ENCODE measurements at places on chromosomes 5 and 9. TPM values are rescaled to one million over a fixed set of nuclear protein-coding genes. Genes with fewer than 3 reads are reported as not detected.

DNA sequence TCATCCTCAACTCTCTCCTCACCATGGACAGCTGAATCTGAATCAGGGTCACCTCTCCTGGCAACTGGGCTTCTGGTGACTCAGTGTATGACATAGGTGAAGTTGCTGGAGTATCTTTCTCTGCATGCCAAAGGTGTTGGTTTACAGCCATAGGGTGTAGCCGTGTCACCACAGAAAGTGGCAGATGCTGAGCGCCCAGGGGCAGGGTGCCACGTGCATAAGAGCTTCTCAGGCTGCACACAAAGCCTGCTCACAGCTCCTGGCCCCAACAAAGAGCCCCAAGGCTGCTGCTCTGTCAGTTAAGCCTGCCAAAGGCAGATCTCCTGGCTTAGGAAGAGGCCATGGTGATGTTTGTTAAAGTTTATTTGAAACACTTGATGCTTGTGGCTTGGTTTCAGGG is 297.7 kb upstream of the WWC1 start:
- DNase-seq, result no peak

GRCh38 chr5:145887976-145888574 is 15.3 kb upstream of the GRXCR2 start:
- no peak for DNase-seq

DNA sequence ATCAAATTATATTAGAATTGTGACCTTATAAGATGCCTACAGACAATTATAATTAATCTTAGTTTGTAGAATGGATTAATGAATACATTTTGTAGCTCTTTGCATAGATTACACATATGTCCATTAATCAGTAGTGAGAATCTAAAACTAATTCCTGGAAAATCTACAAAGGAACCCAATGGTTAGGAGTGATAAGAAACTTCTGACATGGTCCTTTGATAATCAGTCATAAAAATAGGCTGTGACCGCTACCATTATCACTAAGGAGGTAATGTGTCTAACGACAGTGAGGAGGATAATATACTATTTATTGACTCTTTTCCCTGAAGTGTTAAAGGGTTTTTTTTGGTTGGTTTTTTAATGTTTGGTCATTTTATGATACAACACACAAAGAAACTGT is 46.6 kb downstream of the BNC2 start:
- DNase-seq, result no peak

DNA sequence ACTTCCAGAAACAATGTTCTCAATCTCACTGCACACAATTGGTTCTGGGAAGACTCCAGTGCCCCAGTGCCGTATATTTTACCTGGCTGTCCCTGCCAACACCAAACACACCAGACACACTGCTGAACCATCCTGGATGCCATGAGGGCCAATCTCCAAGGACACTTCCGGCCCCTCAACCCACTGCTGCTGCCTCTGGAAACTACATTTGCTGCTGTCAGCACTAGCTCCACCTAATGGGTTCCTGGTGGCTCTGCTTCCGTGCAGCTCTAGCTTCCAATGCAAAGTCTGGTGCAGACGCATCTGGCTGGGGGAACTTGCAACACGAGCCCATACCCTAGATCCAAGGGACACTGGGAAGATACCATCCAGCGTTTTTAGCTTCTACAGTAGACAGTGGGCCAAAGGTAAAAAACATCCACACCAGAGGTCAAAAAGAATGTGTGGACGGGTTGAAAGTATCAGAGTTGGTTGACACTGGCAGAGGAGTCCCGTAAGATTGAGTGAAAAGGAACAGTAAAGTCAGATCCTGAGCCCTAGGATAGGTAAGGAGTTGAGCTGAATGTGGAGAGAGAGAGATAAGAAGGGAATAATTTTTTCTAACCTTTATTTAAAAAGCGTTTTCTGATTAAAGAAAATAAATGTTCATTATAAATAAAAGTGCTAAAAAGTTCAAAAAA is 99.7 kb upstream of the KIF2A start:
- DNase-seq, result no peak

- DNase-seq, result no peak
These were observed 222.7 kb downstream of the DCP2 start for GRCh38 chr5:113199122-113199905.

DNA sequence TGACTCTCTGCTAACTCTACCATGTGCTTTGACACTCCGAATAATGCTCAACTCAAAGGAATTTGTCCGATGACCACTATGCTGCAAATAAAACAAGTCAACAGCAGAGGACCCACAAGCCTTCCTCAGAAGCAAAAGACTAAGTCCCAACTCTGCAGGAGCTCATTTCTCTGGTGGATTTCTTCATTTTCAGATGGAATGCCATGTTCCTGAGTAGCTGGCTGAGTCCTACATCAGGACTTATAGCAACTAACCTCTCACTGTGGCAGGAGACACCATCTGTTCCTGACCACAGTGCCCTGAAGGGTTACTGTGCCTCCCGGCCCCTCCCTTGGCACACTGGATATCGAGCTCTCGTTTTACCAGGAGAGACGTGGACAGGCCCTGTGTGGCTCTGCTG is 20.8 kb downstream of the LHFPL2 start:
- no peak for DNase-seq

GRCh38 chr5:98085593-98085992 is 687.9 kb upstream of the RGMB start:
- DNase-seq, result no peak

- DNase-seq, result no peak
These were observed 75.2 kb downstream of the PHF2 start for GRCh38 chr9:93651521-93651950.

DNA sequence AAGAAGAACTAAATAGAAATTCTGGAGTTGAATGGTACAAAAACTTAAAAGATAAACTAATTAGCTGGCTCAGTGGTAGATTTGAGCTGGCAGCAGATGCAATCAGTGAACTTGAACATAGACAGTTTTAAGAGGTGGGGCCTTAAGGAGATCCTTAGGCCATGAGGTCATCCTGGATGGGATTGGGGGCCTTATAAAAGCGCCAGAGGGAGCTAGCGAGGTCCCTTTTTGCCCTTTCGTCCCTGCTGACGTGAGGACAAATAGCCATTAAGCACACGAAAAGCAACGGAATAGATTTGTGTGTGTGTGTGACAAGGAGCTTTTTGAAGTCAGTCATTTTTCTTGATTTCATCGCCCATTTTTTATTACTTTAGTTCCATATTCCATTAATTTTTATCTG is 83.3 kb downstream of the ZNF354C start:
- DNase-seq, result no peak

DNA sequence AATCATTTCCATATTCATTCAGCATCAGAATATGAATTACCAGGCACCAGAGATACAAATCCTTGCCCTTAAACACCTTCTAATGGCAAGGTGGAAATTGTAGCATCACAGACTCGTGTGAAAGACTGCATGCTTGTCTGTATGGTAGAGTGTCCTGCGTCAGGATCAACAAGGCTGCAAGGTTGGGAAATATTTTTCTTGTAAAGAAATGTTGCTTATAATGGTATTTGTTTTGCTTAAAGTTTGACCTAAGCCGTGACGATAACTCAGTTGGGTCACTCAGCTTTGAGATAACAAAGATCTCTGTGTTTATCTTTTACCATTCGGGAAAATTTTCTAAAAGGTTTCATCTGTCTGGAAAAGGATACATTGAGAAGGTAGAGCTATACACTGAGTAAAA is 87.6 kb downstream of the BASP1 start:
- DNase-seq, result no peak

- DNase-seq, result no peak
These were observed 29.9 kb upstream of the PDE4D start for GRCh38 chr5:59923465-59923864.

DNA sequence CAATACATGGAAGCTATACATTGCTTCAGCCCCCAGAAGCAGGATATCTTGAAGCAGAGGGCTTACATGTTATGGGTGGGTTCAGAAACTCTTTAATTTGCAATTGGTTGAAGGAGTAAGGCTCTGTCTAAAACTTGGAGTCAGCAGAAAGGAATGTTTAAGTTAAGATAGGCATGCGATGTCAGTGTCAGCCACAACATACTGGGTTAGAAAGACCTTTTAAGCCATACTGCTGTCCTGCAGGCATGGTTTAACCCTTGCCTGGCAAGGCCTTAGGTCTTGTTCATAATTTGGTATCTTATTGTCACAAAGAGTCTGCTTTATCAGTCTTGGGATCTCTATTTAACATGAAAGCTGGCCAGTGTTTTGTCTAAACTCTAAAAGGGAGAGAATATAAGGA is 1619.6 kb upstream of the WWC1 start:
- DNase-seq, result no peak

- no peak for DNase-seq
These were observed 169.8 kb downstream of the COL23A1 start for GRCh38 chr5:178420354-178420781.

DNA sequence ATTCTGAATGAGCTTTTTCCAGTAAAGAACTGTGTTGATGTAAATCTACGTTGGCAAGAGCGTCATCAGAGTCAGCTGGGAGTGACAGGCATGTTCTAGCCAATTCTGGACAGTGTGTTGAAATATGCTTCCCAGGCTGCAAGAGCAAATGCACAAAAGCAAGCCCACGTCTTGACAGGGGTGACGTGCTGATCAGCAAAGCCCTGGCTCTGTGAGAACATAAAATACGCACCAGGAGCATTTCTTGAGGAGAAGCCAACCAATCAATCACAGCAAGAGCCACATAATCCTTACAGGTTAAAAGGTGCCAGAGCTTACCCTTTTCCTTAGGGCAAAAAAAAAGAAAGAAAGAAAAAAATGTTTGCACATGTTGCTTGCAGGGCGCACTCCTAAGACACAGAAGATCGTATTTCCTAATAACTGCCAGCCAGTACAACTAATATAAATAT is 148.1 kb downstream of the PDE4D start:
- DNase-seq, result no peak

- no peak for DNase-seq
These were observed 721.0 kb upstream of the WWC1 start for GRCh38 chr5:167570431-167570830.

DNA sequence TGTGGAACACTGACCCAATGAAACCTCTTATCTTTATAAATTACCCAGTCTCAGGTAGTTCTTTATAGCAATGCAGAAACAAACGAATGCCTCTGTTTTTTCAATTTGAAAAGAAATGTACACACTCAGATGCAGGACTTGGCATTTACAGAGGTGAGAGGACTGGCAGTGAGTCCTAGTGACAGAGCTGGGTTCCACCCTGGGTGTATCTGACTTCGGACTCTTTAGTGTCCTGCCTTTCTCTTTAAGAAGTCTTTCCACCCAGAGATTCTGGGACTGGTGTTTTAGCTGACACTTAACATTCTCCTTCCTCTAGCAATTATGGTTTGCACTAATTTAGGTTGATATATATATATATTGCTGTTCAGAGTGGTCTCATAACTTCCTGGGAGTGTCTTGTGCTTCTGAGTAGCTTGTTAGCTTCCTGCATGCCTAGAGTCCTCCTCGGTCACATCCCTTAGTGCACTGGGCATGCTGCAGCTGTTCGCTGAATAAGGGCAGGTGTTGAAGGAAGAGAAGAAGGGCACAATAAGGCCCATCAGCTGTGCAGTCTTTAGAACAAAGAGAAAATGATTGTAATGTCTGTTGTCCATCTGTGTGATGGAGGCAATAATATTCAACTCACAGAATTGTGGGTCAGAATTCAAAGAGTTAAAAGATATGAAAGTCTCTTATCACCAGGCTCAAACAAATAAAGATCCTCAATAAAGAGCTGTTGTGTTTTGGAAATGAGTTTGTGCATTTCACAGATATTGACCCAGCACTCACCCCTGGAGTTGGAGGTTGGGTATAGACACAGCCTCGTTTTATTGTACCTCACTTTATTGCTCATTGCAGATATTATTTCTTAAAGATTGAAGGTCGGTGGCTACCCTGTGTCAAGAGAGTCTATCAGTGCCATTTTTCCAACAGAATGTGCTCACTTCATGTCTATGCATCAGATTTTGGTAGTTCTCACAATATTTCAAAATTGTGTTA is 187.1 kb downstream of the TRIM32 start:
- DNase-seq, result no peak

DNA sequence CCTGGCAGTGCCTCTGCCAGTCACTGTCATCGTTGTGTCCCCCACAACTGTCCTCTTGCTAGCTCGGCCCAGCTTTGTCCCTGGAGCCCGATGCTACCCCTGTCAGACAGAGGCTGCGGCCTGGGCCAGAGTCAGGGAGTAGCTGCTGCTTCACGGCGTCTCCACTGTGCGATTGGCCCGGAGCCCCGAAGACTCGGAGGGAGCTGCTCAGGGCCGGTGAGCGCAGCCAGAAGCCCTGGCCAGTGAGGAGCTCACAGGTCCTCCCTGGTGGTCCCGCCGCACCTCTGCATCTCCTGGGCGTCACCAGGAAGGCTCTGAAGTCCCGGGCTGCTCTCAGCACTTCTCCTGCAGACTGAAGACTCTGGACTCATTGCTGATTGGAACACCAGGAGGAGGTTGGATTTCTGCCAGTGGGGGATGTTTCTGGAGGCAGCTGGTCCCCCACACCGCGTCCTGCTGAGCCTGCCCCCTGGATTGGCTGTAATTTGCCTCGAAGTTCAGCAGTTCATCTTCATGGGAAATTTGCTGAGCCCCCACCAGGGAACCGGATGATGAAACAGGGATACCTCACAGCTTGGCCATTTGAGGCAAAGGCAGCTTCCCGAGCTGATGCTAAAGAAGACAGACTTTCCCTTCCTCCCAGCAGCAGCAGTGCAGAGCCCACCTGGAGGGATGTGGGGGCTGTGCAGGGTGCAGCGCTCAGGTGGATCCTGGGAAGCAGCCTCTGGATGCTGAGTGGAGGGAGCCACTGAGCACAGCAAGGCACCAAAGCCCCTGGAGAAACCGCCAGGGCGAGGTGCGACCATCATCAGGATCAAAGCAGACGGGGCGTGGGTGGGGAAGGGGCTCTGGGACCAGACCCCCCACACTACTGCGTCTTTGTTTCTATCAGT is 45.6 kb downstream of the USP20 start:
- no peak for DNase-seq

The NUTM2F gene
- not detected for total RNA-seq

The RLN2 gene
- total RNA-seq, result not detected

The MLANA gene
- total RNA-seq, result not detected

The LPAR1 gene
- 80.2 TPM for total RNA-seq

The RASGRF2 gene
- 17.2 TPM for total RNA-seq

The GABBR2 gene
- total RNA-seq, result not detected

The PDE6A gene
- not detected for total RNA-seq

The ARPC5L gene
- total RNA-seq, result 21.8 TPM

The CSF1R gene
- 55.6 TPM for total RNA-seq

Data from omental fat pad (tissue), 4 donors.